ENCODE measurements at places on chromosomes 2 and 18. TPM values are rescaled to one million over a fixed set of nuclear protein-coding genes. Genes with fewer than 3 reads are reported as not detected.

DNA sequence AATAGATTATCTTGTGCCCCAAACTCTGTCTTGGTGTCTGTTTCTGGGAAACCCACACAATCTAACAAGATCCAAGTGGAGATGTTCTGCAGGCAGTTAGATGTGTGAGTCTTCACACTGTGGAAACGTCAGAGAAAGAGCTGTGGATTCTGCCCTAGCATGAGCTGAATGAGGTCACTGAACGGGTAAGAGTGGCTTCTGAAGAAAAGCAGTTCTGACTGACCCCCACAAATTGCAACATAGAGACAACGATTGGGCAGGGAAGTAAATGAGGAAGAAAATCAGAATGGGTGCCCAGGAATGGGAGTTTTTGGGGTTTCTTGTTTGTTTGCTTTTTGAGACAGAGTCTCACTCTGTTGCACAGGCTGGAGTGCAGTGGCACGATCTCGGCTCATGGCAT, 12.9 kb upstream of the RPL37A start:
- no peaks in the 10 kb centered on the region for H3K4me1 ChIP-seq
- no peak overlapping the region for H3K4me3 ChIP-seq
- H3K27me3 ChIP-seq: no peaks in the 10 kb centered on the region
- no peak overlapping the region for H3K27ac ChIP-seq
- no peaks in the 10 kb centered on the region for H3K36me3 ChIP-seq
- no peak for DNase-seq

DNA sequence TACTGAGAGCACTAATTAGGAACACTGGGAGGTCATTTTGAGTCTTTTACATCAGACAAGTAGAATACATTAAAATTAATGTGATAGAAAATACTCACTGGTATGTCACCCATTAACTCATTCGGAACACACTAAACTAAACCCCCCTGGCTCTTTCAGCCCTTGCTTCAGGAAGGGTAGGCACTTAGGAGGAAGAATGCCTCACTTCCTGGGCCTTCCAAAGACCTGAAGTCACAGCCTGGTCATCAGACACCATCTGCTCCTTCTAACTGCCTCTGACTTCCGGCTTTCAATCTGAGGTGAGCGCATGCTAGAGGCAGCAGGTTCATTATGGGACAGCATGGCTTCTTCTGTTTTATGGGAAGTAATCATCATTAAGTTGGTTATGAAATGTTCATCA, 451.4 kb downstream of the PID1 start:
- H3K4me3 ChIP-seq: no peak overlapping the region
- no peaks in the 10 kb centered on the region for H3K36me3 ChIP-seq
- no peak for DNase-seq
- H3K27me3 ChIP-seq: no peaks in the 10 kb centered on the region
- no peak overlapping the region for H3K27ac ChIP-seq

GRCh38 chr2:96359310-96359709, 23.7 kb downstream of the NCAPH start:
- H3K4me1 ChIP-seq: no peaks in the 10 kb centered on the region
- H3K27me3 ChIP-seq: no peaks in the 10 kb centered on the region
- H3K4me3 ChIP-seq: no peak overlapping the region
- no peak overlapping the region for H3K27ac ChIP-seq
- no peak for DNase-seq
- H3K36me3 ChIP-seq: no peaks in the 10 kb centered on the region

- H3K27me3 ChIP-seq: no peaks in the 10 kb centered on the region
- no peak overlapping the region for H3K4me3 ChIP-seq
- H3K4me1 ChIP-seq: no peaks in the 10 kb centered on the region
- H3K36me3 ChIP-seq: no peaks in the 10 kb centered on the region
- no peak for DNase-seq
These were observed 147.4 kb upstream of the SIX2 start for GRCh38 chr2:45156605-45157004.

Gene FAM228A
- 0.66 TPM for total RNA-seq

DNA sequence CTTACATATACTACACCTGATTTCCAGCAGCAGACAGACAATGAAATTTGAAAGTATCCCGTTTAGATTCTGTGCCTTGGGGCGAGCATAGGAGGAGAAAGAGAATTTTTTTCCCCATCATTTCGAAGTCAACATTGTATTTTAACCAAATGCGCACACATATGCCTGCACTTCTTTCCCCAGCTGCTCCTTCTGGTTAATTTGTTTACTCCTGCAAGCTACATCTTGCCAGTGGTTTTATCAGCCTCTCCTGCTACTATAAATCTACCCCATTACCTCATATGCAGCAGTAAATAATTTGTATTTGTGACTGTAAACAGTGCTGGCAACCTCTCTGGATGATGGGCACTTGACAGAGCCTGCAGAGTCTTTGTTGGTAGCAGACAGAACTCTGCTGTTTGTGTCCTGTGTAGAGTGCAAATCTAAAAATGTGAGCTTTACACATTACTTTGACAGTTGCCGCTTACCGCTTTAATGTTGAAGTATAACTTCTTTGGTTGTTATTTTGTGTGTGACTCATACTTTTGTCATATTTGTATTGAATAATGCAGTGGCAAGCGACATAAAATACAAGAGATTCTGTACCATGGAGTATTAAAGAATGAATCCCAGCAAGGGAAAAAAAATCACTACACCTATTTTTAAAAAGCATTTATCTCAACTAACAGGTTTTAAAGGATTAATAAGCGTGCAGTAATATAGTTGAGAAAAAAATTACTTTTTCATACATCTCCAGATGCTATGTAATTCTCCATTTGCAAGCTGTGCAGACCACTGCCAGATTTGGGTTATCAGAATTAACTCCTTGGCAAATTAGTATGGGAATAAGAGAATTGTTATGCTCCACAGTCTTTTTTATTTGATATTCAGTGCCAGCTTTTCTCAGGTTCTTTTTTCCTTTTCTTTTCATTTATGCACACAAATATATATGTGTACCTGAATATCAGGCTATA, 536.8 kb downstream of the XIRP2 start:
- no peaks in the 10 kb centered on the region for H3K36me3 ChIP-seq
- H3K27me3 ChIP-seq: no peaks in the 10 kb centered on the region
- no peaks in the 10 kb centered on the region for H3K4me1 ChIP-seq

DNA sequence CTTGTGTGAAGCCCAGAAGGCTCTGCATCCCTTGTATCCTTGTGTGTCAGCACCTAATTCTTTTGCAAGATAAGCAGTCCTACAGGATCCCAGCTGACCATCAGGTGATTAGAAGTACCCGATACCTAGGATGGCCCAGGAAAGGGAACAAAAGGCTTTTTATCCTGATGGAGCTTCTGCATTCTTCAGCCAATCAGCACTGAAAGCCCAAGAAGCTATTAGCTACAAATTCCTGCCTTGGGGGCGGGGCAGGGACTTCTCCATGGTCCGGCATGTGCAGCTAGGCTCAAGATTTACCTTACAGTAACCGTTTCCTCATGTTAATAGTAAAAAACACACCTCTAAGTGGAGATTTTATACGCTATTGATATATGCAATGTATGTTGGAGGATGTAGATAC, 264.6 kb upstream of the THUMPD2 start:
- H3K27ac ChIP-seq: no peak overlapping the region
- H3K27me3 ChIP-seq: no peaks in the 10 kb centered on the region
- H3K4me3 ChIP-seq: no peak overlapping the region
- no peaks in the 10 kb centered on the region for H3K4me1 ChIP-seq
- no peak for DNase-seq

Gene KLHL41
- total RNA-seq: 2.3 TPM

GRCh38 chr2:85772019-85772745, 18.4 kb downstream of the ATOH8 start:
- peaks cover 18% of the 10 kb centered on the region for H3K4me1 ChIP-seq
- peak overlapping the region; percentile 32 for H3K4me3 ChIP-seq
- H3K36me3 ChIP-seq: no peaks in the 10 kb centered on the region
- H3K27me3 ChIP-seq: no peaks in the 10 kb centered on the region

Measured in breast epithelium (tissue), 4 donors.